ENCODE measurements at places on chromosomes 6 and 20. TPM values are rescaled to one million over a fixed set of nuclear protein-coding genes. Genes with fewer than 3 reads are reported as not detected.

TINAG gene
- not detected for total RNA-seq

RNF8 gene
- 35.7 TPM for total RNA-seq

- no peak for DNase-seq
Observed at GRCh38 chr6:125984311-125984710, 2.0 kb upstream of the TRMT11 start.

MAK gene
- 0.02 TPM for total RNA-seq

DNA sequence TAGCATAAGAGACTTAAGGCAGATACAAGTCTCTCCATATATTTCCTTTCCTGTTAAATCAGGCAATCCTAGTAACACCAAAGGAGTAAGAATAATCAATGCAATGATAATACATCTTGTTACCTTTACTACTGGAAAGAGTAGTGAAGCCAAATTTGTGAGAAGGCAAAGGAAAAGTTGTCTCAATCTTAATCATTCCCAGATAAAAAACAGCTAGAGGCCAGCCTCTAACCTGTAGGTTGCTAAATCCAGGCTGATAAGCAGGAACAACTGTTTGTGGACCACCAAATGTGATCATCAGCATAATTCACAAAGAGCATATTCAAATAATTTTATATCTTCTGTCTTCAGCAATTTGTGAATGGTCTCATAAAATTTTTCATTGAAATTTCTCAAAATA, 189.2 kb upstream of the ADGRB3 start:
- no peak for DNase-seq

NMBR gene
- total RNA-seq, result not detected

DNA sequence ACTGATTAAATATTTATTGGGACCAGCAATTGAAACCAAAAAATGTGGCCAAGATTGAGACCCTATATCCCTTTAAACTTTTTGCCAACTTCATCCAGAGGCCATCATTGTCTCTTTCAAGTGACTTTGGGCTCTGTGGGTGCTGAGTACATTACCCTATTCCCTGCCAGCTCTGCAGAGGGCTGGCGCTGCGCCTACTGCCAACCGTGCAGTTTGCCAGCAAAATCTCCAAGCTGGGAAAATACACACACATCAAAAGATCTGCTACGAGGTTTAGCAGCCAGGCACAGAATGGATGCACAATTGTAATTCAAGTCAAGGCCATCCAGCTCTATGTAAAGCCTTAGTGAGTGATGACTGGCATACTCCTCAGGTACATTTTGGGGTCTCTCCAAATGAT, 125.0 kb downstream of the CBLN4 start:
- DNase-seq, result no peak

- DNase-seq, result no peak
Observed at GRCh38 chr20:58784321-58785074, 66.2 kb downstream of the GNAS-AS1 start.

GRCh38 chr20:41171736-41172295, 34.5 kb downstream of the PLCG1 start:
- no peak for DNase-seq

BPIFB2 gene
- not detected for total RNA-seq

EYA2 gene
- total RNA-seq, result not detected

DNA sequence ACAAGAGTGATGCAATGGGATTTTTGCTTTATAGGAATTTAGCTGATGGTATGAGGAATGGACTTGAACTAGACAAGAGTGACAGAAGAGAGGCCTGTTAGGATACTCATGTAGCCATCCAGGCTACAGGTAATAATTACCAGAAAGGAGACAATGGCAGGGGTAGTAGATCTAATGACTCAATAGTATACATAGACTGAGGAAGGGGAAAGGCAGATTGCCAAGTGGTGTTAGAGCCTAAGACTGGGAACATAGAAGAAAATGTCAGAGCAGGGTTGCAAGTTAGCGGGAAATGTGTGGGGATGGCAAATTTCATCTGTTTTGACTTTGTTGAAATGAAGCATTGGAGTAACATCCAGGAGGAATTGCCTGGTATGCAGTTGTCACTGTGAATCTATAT, 295.6 kb downstream of the UTRN start:
- no peak for DNase-seq

XKR7 gene
- not detected for total RNA-seq

GRCh38 chr6:87066449-87067333, 28.2 kb downstream of the CGA start:
- peak; percentile 31 for DNase-seq

MOXD1 gene
- total RNA-seq, result 27.5 TPM

DNA sequence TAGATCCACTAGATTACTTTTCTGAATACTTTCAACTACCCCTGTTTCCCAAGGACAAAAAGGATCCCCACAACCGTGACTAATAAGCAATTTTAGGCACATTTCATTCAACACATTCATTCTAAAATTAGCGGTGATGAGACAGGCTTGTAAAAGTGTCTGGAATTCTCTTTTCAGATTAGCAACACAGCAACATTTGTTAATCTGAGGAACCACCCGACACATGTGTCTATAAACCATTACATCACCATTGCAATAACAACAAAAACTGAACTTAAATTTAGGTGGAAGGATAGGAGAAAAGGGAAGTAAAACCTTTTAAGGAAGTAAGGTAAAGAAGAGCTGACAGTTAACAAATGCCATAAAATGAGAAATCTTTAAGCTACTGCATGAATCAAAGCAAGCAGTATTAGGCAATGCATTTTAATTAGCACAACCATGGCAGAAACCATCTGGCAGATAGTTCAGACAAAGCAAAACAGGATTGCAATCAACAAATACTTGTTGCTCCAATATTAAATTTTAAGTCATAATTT, 49.1 kb downstream of the MAP3K7 start:
- peak; percentile 32 for DNase-seq

DNA sequence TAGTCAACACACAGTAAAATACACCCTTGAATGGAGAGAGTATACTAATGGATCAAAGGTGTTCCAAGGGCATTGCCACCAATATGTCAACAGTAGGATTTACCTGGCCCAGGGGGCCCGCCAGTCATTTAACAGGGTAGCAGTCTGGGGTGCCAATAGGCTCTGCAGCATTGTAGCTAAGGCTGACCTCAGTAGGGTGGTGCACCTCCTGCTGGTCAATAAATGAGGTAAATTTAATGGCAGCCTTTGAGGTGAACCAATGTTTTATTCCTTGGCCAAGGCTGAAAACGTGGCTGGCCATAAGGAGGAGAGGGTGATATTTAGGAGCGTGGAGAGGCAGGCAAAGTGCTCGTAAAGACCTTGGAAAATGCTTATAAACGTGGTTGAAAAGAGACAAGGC, 147.2 kb downstream of the RPS12 start:
- no peak for DNase-seq

DNA sequence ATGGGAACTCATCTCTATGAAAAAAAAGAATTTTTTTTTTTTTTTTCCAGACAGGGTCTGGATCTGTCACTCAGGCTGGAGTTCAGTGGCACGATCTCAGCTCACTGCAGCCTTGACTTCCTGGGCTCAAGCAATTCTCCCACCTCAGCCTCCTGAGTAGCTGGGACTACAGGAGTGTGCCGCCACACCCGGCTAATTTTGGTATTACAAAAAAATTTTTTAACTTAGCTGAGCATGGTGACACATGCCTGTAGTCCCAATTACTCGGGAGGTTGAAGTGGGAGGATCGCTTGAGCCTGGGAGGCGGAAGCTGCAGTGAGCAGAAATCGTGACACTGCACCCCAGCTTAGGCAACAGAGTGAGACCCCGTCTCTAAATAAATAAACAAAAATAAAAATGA, 7.5 kb downstream of the DEF6 start:
- DNase-seq, result no peak

DNA sequence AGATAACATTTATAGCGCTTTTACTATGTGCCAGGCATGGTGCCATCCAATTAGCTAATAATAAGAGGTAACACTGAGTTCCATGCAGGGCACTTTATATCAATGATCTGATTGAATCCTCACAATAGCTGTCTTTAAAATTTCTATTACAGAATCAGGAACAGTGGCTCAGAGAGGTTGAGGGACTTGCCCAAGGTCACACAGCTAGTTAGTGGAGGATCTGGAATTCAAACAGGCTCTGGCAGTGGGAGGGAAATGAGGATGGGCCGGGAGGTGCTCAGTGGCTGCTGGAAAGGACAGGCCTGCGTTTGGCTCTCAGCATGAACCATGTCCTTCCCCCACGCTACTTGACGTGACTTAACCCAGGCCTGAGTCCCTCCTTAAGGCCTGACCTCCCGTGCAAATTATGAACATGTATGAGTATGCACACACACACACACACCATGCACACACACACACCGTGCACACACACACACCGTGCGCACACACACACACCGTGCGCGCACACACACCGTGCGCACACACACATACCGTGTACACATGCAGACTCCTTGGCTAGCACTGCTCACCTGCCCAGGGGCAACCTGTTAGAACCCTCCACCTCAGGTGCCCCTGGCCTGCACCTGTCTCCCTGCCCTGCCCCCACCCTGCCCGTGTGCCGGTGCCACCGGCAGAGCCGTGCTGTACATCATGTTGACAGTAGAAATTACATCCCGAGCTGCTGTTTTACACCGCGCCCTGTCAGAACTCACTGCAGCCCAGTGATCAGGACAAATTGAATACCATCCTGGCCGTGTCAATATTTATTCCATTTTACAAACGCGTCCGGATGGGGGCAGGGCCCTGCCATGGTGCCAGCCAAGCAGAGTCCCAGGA, 43.7 kb downstream of the CDH22 start:
- DNase-seq, result no peak

FNDC1 gene
- total RNA-seq, result 0.02 TPM

DNA sequence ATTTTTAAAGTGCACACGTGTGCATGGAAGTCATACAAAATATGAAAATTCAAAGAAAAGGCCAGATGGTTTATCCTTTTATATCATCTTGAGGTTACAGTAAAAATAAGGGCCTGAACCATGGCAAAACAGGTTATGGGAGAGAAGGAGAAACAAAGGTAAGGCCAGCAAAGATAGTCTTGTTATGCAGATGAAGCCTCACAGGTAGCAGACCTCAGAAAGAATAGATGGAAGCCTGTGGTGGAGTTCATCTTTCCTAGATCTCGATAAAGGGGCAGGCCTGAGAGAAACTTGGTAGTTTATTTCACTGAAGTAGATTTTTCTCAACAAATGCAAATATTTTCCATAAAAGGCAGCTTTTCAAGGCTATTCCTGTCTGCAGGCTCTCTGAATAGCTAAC, 693.8 kb downstream of the KHDRBS2 start:
- DNase-seq, result no peak

HLA-DQB2 gene
- not detected for total RNA-seq

SLC22A3 gene
- 0.10 TPM for total RNA-seq

DNA sequence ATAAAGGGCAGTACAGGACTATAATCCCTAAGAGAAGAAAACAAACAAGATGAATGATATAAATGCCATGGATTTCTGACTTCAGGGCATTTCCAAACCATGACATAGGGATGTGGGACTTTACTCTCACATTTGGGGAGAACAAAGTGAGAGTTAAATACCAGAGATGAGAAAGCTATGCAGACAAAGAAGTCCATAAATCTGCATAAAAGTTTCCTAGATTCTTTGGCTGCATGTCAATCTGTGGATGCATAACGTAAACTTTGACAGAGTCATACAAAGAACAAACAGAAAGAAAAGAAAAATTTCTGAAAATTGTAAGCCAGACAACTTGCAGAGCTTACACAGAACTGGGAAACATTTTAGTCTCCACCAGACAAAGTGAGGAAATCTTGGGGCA, 11.7 kb downstream of the EPM2A start:
- DNase-seq, result no peak

SMPDL3A gene
- 6.3 TPM for total RNA-seq

GRCh38 chr20:3082955-3083952, 1.3 kb downstream of the AVP start:
- no peak for DNase-seq

GRCh38 chr6:81609736-81610135, 142.7 kb downstream of the TENT5A start:
- no peak for DNase-seq

ZNF337 gene
- 14.3 TPM for total RNA-seq

- no peak for DNase-seq
Observed at GRCh38 chr6:7646394-7646793, 56.4 kb downstream of the SNRNP48 start.

- no peak for DNase-seq
Observed at GRCh38 chr20:46805836-46806235, 88.8 kb upstream of the EYA2 start.

DNA sequence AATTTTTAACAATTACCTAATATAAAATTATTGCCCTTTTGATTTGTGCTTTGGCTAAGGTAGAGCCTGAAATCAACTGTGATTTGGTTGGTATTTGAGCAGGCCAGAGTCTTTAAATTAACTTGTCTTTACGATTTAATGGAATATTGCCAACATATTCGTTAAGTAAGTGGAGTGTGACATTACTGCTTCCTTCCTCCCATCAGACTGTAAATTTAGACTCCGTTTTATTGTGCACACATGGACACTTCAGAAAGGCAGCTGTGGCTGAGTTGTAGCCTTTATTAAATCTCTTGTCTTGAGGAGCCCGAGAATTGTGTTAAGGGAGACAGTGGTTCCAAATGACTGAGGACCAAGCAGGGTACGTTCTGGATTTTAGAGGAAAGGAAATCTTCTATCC, 57.4 kb downstream of the CAP2 start:
- DNase-seq, result no peak

DNA sequence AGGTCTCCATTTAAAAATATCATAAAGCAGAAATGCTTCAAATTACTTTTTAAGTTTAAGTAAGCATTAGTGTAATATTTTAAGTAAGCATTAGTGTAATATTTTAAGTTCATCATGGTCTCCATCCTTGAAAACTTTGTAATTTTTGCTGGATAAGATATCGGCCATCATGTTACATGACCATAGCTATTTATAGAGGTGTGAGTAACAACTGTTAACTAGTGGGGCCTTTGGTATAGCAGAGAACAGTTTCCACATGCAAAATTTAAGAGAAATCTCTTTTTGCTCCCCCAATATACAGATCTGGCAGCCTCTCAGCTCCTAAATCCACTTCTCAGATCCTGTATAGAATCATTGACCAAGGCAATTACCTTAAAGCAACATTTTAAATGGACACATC, 468 bp downstream of the TRDN start:
- no peak for DNase-seq

CD109 gene
- total RNA-seq, result 18.4 TPM

- no peak for DNase-seq
Observed at GRCh38 chr6:8170245-8170644, 67.9 kb upstream of the EEF1E1 start.
